Activated effector memory CD4-positive, alpha-beta T cell treated with Interleukin-2 at 50 U/mL for 16 hours (primary cell): ENCODE measurements at places on chromosomes 6 and 20.

- DNase-seq: no peak
Observed at GRCh38 chr6:112827793-112828192, 480.7 kb downstream of the RFPL4B start.

DNA sequence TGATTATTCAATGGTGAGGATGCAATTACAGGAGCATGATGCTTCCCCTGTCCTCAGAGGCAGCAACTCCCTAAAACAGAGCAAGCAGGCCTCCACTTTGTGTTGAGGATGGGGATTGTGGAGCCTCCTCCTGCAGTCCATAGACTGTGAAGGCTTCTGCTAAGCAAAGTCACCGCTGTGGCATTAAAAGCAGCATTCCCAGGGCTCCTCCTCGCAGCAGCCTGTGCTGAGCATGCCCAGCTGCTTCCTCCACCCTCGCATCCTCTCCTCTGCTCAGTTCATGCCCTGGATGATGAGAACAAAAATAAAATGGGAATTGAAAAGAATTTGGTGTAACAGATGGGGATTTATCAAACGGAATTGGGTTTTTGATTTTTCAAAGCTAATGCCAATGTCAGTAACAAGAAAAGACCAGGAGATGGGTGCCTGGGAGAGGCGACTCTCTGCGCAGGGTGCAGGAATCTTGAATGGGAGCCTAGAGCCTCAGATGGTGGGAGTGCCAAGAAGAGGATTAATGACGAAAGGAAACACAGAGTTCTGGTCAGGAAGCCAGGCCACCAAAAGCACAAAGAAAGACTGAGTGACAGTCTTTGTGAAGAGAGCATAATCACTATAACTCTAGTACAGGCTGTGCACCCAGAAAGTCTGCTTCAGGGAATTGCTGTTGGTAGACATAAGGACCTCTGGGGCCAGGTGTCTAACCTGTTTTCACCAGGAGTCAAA lies 347.6 kb downstream of the TPBG start:
- DNase-seq: no peak

GRCh38 chr20:57759724-57760123 lies 49.9 kb upstream of the PMEPA1 start:
- no peak for DNase-seq

DNA sequence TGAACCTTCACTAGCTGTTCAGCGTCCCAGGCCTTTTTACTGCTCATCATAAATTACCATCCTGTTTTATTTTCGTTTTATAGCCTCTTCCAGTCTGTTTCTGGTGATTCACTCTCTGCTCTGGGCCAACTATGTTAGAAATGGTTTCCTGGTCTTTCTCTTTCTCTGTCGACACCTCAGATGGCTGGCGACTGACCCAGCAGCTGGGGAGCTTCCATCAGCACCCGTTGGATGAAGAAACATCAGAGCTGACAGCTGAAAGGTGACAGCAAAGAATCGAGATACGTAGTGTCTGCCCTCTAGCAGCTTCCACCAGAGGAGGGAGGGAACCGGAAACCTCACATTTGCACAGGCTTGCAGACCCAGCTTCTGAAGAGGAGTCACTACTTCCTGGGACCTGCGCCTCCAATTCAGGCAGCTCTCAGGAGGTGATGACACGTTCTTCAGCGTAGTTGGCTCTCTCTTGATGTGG lies 82.9 kb upstream of the MLN start:
- DNase-seq: no peak

- no peak for DNase-seq
Observed at GRCh38 chr6:111620169-111620568, 14.5 kb upstream of the TRAF3IP2 start.

DNA sequence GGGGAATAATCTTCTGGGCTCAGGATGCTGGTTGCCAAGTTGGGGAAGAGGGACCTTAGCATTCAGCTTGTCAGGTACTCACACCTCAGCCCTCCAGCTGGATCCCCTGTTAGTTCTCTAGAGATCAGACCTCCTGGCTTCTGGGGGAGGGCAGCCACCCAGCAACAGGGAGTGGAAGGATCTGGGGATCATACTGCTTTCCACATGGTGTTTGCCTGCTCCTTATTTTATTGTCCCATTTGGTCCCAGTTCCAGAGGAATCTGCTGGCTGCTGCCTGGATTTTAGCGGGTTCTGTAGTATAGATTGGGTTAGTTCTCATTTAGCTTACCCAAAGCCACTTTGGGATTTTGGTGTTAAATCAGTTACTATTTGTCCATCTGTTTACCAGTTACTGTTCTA lies 29.3 kb downstream of the KAT14 start:
- DNase-seq: no peak

- DNase-seq: no peak
Observed at GRCh38 chr6:27049863-27050781, 197.4 kb upstream of the PRSS16 start.

DNA sequence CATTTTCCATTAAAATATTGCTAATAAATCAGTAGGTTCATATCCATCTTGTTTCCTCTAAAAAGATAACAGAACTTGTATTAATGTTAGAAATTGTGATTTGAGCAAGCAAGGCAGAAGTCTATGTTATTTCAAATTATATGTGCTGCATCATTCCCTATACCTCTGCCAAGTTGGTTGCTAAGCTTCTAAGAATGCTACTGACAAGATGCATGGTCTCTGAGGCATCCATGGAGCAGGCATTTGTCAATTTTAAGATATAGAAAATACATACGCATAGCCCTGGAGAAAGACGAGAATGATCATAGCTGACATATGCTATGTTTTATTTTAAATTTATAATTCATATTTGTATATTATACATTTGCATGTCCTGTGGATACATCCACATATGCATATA lies 168.3 kb upstream of the THEMIS start:
- no peak for DNase-seq

DNA sequence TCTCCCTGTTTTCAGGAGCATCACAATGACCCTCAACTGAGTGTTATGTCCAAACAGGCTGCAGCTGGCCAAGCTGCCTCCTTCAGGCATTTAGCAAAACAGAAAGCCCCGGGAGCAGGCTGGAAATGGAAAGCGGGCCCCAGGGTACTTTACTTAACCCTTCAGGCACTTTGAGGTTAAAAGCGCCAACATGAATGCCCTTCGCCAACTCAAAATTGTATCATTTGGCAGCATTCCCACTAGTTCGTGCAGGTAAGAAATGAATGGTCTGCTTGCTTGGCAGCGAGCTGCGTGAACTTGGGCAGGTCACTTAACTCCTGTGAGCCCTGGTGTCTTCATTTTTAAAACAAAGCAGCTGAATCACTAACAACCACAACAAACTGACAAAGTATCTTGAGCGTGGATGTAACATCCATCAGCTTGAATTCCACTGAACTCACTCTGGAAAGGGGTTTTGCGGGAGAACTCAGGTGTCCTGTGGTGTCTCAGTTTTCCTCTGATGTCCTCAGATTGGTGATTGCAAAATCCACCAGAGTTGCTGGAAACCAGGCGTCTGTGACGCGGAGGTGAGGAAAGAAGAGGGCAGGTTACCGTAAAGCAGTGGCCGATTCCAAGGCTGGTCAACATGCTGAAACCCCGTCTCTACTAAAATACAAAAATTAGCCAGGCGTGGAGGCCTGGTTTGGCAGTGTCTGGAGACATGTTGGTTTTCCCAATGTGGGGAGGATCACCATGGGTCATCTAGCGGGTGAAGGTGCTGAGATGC lies 118.8 kb upstream of the ZNF217 start:
- DNase-seq: no peak

DNA sequence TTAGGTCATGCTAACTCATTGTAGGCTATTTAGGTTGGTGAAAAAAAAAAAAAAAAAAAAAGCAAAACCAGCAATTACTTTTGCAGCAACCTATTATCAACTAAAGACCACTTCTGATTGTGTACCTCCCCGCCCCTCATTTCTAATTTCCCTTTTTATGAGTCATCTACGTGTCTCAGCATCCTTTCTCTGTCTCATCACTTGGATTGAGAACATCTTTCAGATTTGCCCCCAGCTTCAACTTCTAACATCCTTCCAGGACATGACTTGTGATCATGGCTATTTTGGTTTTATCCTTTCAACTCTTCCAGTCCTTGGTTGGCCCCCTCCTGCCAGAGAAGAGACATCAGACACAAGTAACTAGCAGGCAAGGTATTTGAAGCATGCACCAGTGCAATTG lies 156.7 kb upstream of the CCN2 start:
- DNase-seq: no peak

DNA sequence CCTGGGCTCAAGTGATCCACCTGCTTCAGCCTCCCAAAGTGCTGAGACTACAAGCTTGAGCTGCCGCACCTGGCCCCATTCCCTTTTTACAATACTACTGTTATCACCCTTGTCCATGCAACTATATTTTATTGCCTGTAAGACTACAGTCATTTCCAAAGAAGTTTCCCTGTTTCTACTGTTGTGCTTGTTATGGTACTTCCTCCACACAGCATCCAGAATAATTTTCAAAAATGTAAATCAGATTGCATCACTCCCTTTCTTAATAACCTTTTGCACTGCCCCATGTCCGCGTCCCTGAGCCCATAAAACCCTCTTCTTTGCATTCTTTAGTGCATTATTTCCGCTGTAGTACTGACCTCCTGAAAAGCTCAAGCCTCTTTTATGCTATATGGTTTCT lies 128.9 kb upstream of the AKIRIN2 start:
- no peak for DNase-seq

DNA sequence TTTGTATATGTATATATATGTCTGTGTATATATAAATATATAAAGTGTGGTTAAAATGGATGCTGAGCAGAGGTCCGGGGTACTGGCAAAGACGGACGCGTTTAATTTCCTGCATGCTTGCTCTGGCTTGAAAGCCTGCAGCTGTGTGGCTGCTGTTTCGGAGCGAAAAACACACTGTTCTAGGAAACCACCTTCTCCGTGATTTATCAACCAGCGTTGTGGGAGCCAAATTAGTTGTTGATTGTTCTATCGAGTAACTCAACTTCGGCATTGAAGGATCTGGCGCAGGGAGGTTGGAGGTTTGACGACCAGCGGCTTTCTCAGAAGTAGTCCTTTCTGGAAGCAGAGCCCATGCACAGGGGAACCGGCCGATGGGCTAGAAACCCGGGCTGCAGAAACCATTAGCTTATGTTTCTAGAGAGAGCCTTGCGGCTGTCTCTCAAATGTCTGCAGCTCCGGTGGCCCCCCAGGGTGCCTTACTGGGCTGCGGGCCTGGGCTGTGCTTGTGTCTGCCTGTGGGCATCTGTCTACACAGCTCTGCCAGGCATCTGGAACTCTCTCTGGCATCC lies 81.8 kb downstream of the EDN3 start:
- DNase-seq: no peak

DNA sequence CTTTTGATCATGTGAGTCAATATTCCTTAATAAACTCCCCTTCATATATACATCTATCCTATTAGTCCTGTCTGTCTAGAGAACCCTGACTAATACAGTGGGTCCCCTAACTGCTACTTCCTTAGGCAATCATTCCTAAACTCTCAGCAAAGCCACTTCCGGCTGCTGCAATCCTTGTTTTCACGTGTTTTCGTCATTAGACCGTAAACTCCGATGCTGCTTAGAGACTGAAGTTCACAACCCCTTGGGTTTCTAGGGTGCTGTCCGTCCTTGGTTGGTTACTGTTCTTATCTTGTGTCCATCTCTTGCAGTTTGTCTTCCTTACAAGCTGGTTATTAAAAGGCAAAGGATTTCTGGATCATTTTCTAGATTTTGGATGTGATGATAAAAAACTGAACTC lies 106.4 kb downstream of the GMPR start:
- no peak for DNase-seq

- no peak for DNase-seq
Observed at GRCh38 chr20:6693178-6693807, 74.2 kb upstream of the BMP2 start.

DNA sequence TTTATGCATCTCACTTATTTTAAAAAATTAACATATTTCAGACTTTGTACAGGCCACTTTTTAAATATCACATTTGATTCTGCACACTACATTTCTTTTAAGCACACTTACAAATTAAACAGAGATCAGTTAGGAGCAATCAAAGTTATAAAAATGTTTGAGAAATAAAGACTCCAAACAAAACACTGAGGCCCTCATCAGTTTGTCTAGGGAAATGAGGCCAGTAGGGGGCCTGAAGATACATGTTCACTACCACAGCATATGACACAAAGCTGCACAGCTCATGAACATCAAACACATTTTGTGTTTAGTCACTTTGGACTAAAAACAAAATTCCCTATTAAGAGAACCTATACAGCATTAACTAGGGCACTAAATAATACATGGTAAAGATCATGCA lies 180.5 kb downstream of the PDE7B start:
- DNase-seq: no peak

- DNase-seq: no peak
Observed at GRCh38 chr6:130699742-130700141, 127.5 kb upstream of the SMLR1 start.

DNA sequence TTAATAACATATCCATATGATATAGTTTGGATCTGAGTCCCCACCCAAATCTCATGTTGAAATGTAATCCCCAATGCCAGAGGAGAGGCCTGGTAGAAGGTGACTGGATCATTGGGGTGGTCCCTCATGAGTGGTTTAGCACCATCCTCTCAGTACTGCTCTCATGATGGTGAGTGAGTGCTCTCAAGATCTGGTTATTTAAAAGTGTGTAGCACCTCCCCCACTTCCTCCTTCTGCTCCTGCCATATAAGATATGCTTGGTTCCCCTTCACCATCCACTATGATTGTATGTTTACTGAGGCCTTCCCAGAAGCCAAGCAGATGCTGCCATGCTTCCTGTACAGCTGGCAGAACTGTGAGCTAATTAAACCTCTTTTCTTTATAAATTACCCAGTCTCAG lies 22.9 kb downstream of the IRF4 start:
- no peak for DNase-seq
